T-helper 22 cell (primary cell): ENCODE measurements at places on chromosomes 5 and 9.

GRCh38 chr9:3329361-3329760, 196.4 kb downstream of the RFX3 start:
- no peak for DNase-seq

GRCh38 chr5:168941901-168942300, 359.0 kb downstream of the SLIT3 start:
- no peak for DNase-seq

GRCh38 chr9:11045589-11045988, 432.8 kb upstream of the PTPRD start:
- no peak for DNase-seq

- DNase-seq = no peak
Measured at GRCh38 chr5:53256746-53257145, 147.2 kb upstream of the MOCS2 start.

DNA sequence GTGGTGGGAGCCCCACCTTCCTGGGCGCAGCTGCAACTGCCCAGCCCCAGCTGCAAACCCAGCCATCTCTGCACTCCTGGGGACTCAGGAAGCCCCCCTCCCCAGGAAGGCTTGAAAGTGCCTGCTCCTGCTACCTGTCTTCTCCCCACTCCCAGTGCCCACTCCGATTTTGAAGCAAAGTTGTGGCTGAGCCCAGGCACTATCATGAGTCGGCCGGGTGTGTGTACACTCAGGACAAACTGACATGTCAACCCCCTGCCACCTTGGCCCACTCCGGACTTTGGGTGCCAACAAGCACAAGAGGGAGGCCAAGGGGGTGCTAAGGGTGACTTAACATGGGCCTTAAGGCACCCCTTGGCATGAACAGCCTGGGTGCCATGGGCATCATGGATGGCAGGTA, 325.5 kb upstream of the PTGER4 start:
- DNase-seq = no peak

- DNase-seq = no peak
Measured at GRCh38 chr5:72224946-72225463, 95.0 kb downstream of the MRPS27 start.

DNA sequence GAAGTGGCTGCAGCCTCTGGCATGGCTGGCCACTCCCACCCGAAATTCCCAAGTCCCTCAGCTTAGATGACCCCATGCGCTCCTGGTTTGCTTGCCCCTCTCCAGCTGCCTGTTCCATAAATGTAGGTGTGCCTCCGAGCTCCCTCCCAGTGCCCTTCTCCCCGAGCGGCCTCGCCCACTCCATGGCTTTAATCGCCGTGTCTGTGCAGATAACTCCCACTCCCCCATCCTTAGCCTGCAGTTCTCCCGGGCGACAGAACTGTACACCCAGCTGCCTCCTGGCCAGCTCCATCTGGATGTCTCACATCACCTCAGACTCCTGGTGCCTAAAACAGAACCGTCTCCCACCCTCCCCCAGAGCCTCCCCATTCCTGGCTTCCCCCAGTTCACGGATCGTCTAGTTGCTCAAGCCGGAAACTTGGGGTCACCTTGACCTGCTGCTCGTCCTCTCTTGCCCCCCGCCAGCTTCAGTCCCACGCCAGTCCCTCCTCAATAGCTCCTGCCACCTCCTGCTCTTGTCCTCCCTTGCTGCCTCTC, 24.1 kb downstream of the HK3 start:
- DNase-seq = no peak

- DNase-seq = no peak
Measured at GRCh38 chr9:10835791-10836463, 223.1 kb upstream of the PTPRD start.

- no peak for DNase-seq
Measured at GRCh38 chr9:1880038-1880565, 135.0 kb upstream of the SMARCA2 start.

GRCh38 chr5:117614408-117614807, 1039.8 kb upstream of the SEMA6A start:
- no peak for DNase-seq

GRCh38 chr9:136009516-136009915, 48.3 kb upstream of the UBAC1 start:
- DNase-seq = no peak
